ENCODE measurements at places on chromosomes 6 and 20.

DNA sequence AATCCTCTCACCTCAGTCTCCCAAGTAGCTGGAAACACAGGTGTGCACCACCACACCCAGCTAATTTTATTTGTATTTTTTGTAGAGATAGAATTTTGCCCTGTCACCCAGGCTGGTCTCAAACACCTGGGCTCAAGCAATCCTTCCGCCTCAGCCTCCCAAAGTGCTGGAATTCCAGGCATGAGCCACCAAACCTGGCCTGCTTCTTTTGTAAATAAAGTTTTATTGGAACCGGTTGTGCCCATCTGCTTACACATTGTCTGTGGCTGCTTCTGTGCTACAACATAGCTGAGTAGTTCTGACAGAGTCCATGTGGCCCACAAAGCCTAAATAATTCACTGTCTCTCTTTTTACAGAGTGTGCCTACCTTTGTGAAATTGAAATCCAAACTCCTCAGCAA lies 109.7 kb upstream of the NRSN1 start:
- DNase-seq: no peak

GRCh38 chr20:56088375-56088774 lies 83.1 kb upstream of the CBLN4 start:
- no peak for DNase-seq

GRCh38 chr20:57375652-57376230 lies 15.5 kb upstream of the RBM38 start:
- no peak for DNase-seq

- no peak for DNase-seq
These were observed 234.6 kb downstream of the ANKRD60 start for GRCh38 chr20:57993716-57994431.

- no peak for DNase-seq
These were observed 191.1 kb downstream of the ATXN1 start for GRCh38 chr6:16570221-16570553.

GRCh38 chr6:6920987-6921313 lies 186.8 kb upstream of the RREB1 start:
- DNase-seq: no peak

GRCh38 chr6:164377348-164377918 lies 932.0 kb downstream of the C6orf118 start:
- no peak for DNase-seq

GRCh38 chr20:20037960-20038359 lies 14.3 kb downstream of the CRNKL1 start:
- no peak for DNase-seq

- no peak for DNase-seq
These were observed 325.6 kb upstream of the SLC35B3 start for GRCh38 chr6:8760951-8761350.

- DNase-seq: no peak
These were observed 491.0 kb downstream of the HAO1 start for GRCh38 chr20:7449269-7449668.

GRCh38 chr20:840503-840857 lies 7.0 kb downstream of the FAM110A start:
- DNase-seq: no peak

- no peak for DNase-seq
These were observed 87.8 kb downstream of the GMDS start for GRCh38 chr6:2157441-2158127.

DNA sequence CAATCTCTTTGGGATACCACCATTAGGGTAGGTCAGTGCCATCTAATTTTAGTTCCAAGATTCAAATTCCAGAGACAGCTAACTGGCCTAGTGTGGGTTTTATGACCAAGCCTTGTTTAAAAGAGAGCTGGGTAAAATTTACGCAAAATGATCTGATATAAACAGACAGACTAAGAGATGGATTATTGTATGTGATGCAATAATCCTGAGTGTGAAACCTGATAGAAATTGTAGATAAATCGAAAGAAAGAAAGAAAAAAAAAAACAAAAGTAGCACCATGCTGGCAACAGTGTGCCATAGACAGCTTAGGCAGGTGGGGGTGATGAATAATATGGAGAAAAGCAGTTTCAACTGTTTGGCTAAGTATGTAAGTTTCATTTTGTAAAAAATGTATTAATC lies 2.9 kb downstream of the ZNF184 start:
- no peak for DNase-seq

DNA sequence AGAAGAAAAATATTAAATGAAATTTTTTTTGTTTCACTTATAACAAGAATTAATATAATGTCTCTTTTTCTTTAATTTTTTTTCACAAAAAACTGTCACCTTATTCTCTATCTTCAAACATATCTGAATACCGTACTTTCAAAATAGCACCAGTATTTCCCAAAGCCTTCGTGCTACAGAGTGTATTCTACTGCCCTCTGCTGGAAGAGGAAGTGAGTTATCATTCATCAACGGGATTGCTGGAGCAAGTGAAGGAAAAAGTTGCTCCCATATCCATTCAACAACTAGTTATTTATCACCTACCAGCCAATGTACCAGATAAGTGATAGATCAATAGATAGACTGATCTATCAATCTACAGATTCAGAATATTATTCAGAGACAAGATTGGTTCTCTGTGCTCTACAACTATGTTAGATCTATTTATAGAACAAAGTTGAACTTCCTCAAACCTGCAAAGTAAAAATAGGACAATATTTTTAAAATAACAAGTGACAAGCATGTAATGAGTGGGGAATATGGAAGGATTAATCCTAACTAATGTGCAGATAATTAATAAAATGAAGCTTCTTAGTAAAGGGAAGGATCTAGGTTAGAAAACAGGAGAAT lies 26.7 kb upstream of the TFAP2B start:
- DNase-seq: no peak

GRCh38 chr6:44498436-44498835 lies 110.9 kb downstream of the CDC5L start:
- DNase-seq: no peak

DNA sequence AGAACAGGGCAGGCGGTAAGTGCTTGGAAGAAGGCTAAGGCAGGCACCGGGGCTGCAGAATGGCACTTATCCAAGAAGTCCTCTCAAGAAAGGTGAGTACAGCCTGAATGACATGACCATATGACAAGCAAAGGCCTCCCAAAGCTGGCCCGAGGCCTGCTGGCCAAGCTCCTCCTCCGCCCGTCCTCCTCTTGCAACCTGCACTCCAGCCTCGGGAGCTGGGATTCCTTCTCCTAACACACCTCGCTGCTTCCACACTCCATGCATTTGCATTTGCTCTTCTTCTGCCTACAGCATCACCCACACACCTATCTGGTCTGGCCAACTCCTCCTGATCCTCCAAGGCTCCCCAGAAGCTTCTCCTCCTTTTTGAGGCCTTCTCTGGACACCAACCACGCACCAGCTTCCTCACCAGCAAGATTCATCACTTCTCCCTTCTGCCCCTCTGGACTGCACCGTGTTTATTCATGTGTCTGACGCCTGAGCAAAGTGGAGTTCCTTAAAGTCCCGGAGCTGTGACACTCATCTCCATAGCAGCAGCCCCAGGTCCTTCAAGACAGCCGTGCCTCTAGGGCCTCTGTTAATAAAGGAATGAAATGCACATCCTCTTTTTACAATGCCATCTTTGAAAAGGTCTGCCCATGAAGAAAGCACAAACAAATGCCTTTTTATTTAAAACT lies 32.3 kb downstream of the CNKSR3 start:
- DNase-seq: no peak

GRCh38 chr6:9583753-9584352 lies 831.0 kb downstream of the TFAP2A start:
- DNase-seq: no peak

DNA sequence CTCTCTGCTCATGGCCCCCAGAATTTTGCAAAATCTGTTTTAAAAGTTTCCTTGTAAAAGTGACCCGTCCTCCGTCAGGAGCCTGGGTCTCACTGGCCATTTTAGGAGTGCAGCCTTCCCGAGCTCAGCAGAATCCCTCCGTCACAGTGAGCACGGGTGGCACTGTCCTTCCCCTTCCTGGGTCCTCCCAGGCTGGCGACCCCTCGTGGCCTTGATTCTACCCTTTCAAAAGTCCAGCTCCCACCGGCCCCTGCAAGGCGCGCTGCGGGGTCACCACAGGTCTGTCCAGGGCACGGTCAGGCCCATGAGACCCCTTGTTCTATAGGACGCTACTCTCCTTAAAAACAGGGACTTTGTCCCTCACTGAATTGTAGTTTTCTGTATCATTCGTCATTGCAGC lies 112.7 kb downstream of the PSMB1 start:
- no peak for DNase-seq

DNA sequence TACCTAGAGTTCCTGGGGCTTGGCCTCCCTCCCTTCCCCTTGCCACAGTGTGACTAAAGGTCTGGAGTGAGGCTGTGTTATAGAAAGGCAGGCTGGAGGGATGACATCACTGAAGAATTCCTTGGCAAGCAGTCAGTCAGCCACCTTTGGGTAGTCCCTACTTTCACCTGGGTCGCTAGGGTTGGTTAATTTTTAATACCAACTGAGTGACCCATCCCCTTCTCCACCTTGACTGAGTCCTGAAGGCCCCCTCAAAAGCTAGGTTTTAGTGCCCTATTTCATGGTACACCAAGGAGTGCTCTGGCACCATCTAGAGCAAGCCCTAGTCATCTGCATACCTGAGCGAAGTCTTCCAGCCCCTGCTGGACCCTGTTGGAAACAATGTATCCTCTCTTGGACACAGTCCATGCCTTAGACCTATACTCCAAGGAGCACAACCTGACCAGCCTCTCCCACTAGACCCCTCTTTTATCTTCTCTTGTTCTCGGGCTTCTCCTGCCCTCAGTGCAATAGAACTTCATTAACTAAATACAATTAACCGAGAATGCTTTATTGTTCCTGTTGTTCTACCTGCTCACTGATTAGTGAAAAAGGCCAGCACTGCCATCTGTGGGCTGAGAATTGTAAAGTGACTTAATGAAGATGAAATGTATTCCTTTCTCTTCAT lies 44.6 kb downstream of the RIN2 start:
- DNase-seq: no peak

DNA sequence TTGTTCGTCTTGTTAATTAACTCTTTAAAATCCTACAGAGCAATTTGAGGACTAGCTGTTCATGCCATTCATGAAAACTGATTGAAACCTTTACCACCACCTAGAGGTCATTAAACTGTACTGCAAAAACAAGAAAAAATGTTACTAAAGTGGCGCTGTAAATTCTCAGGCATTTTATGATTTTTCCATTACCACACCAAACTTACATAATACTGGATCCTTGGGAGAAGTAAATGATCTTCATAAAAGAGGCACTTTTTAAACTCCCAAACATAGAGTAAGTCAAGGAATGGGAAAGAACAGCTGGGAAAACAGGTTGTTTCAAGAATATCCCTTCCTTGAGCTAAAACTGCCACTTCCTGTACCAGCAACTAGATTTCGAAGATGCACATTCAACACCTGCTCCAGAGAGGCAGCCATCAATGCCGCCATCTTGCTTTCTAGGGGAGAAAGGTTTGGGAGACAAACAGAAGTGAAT lies 54.3 kb downstream of the MYLIP start:
- no peak for DNase-seq

GRCh38 chr6:48511378-48511777 lies 400.4 kb upstream of the PTCHD4 start:
- DNase-seq: no peak

DNA sequence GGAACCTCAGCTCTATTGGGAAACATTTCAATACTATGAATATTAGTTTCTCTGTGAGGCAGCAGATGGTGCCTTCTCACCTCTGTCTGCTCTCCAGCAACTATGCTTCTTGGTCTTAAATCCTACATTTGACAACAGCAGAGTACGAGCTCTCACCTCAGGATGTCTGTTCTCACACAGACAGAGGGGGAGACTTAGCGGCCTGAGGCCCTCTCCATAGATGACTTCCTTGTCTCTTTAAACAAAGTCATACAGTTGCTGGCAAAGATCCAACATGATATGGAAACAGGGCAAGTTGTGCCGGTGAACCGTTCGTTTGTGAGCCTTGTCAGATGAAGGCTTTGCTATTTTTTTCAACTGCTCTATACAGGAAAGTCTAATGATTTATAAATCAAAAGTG lies 43.7 kb upstream of the GABRR1 start:
- no peak for DNase-seq

GRCh38 chr20:62879275-62880146 lies 17.9 kb upstream of the TCFL5 start:
- no peak for DNase-seq

DNA sequence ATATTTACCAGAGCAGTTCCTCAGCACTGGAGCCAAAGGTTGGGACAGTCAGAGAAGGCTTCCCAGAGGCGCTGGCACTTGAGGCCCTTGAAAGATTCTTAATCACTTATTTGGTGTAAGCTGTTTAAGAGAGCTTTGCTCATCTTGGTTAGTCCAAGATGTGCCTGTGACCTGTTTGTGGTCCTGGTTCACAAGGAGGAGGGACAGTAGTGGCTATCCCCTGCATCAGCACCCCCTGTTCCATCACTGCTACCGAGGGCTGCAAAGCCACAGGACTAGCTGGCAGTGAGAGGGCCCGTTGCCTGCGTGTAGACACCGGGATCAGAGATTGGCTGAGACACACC lies 35.7 kb downstream of the VEGFA start:
- DNase-seq: no peak

- no peak for DNase-seq
These were observed 124.0 kb upstream of the ECI2 start for GRCh38 chr6:4259391-4259790.

DNA sequence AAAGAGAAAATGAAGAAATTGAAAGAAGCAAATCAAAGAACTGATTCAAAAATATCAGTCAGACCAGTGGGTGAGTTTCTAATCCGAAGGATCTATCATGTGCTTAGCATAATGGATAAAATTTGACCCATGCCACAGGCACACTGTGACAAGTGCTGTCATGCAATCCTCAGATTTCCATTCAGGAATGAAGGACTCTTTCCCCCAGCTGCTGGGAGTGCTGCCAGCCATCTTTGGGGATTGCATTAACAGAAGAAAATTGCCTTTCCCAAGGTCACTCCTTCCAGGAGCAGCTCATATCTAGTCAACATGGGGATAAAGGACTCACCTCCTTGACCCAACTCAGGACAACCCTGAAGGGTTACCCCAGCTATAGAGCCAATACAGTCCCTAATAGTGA lies 316.7 kb upstream of the TBX18 start:
- DNase-seq: no peak

DNA sequence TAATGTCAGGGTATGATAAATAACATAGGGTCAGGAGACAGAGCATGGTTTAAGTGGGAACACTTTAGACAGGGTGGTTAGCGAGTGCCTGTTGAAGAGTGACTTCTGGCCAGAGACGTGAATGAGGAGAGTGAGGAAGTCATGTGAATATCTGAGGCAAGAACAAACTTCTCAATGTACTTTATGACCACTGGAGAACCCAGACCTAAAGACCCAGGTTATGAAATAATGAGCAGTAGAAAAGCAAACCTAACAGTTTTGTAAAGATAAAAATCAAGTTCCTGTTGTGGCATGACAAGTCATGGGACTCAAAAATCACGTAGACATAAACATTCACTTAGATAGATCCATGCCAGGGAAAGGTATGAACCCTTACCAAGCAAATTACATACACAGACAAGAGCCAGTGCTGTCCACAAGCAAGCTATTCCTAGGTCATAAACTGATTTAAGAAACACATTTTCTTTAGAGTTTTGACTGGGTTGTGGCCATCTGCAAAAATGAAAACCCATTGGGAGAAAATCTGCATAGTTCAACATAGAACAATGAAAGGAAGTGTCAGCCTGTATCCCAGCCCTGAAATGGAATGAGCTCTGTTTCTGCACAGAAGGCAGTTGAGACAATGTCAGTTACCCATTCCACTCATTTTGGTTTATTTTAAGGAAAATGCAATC lies 2.2 kb upstream of the MYCT1 start:
- DNase-seq: no peak

Data from activated T-helper 1 cell treated with anti-CD3 and anti-CD28 coated beads, Interleukin-2, amount 50 U/mL, for 16 hours (primary cell).